Ovary (tissue), 10 donors: ENCODE measurements at places on chromosomes 16 and 17. TPM values are rescaled to one million over a fixed set of nuclear protein-coding genes. Genes with fewer than 3 reads are reported as not detected.

Gene KCNJ18
- total RNA-seq, result not detected

Gene TNFRSF13B
- not detected for total RNA-seq

Gene NOG
- total RNA-seq, result 0.34 TPM

Gene HOXB7
- 0.23 TPM for total RNA-seq

DNA sequence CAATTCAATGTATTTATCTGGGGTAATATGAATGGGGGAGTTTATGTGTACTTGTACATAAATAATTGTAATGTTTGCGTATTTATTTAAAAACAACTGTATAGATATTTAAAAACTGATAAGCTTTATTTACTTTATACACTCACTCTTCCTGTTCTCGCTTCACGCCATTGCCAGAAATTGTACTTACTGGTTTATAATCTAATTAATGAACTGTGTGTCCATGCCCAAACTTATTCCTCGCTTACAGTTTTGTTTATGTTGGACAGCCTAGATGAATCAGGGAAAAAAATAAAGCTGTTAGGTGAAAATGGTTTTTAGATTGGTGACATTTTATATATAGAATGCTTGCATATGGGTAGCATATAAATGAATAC, 30.8 kb downstream of the AATF start:
- no peak for DNase-seq

GRCh38 chr16:83717814-83718213, 90.0 kb upstream of the HSBP1 start:
- no peak for DNase-seq

GRCh38 chr17:38853292-38854219, at the start of gene RPL23:
TSS of gene RPL23 (minus strand) at chr17:38853721. CDS start at chr17:38853710, 11 bp downstream.
- peak; percentile 93 for DNase-seq

DNA sequence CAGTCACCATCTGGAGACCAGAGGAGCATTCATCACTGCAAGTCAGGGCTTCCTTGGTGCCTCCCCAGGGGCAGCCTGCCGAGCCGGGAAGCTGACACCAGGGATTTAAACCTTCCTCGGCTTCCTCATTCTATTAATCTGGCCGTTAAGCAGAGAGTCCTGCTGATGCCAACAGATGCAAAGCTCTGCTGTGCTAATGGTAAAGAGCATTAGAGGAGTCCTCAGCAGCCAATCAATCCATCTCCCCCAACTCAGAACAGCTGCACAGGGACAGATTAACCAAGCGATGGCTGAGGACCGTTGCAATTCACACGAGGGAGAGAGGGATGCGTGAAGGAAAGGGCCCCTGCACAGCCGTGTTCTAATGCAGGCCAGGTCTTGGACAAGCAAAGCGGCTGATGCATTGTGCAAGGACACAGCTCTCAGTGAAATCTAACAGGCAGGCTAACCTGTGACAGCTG, 116.6 kb downstream of the XYLT1 start:
- no peak for DNase-seq
